AG04450 (cell line): ENCODE measurements at places on chromosomes 3 and 15.

DNA sequence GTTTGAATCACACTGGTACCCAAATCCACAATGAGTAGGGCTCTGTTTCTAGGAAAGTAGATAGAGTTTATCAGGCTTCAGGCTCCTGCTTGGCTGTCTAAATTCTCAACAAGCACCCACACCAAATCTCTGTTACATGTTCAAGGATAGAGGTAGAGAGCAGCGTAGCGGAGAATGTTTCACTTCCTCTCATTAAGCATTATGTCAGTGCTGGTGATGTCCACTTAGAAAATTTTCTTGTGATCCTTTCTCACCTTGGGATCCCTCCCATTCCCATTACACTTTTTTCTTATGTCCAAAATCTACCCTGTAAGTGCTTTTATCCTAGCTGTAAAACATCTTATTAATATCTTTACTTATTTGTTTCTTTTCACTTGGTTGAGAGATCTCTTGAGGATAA is 34.7 kb upstream of the GCSAM start:
- DNase-seq: no peak

GRCh38 chr3:167350245-167350862 is 29.7 kb downstream of the ZBBX start:
- no peak for DNase-seq

- DNase-seq: no peak
Measured at GRCh38 chr15:40409366-40409765, 3.8 kb downstream of the IVD start.

DNA sequence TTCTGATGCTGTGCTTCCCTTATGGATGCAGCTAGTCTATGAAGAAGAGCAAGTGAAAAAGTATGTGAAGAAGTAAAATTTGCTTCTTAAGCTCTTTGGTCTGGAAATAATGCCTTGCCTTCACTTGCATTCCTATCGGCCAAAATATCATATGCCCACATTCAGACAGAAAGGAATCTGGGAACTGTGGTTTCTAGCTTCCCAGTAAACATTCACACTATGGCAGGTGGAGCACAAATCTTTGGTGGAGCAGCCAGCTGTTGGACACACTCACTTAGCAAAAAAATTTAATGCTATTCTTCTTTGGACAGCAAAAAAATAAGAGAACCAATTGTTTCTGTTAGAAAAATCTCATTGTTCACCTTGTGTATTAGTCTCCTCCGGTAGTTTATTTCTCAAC is 12.3 kb upstream of the COL6A6 start:
- no peak for DNase-seq

GRCh38 chr15:66774001-66774814 is 72.2 kb downstream of the SMAD6 start:
- no peak for DNase-seq

DNA sequence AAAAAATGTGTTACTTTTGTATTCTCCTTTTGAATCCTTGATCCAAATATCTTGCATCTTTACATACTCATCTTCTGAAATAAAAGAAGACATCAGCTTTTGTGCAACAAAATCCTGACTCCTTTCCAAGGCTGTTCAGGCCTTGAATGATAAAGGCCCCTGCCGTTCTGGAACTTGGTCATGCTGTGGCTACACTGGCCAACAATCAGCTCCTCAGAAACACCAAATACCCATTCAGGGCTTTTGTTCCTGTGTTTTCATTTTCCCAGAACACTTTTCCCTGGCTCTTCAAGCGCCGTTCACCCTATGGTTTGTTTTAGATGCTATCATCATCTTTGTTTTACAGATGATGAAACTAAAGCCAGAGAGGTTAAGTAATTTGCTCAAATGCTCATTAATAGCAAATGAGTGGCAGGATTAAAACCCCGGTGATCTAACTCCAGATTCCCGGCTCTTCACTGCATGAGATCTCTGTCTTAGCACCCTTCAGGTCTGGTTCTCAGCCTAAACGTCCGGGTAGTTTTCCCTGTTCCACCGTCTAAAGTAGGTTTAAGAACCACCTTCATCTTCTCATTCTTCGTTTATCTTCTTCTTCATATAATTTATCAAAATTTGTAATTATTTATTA is 58.3 kb downstream of the EPHA3 start:
- DNase-seq: no peak

DNA sequence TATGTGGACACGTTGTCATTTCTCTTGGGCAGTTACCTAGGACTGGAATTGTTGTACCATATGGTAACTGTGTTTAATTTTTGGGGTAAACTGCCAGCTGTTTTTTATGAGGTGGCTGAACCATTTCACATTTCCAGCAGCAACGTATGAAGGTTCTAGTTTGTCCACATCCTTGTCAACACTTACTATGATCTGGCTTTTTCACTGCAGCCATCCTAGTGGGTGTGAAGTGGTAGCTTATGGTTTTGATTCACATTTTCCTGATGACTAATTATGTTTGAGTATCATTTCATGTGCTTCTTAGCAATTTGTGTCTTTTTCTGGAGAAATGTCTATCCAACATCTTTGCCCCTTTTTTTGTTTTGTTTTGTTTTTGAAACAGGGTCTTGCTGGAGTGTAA is 96.2 kb downstream of the VGLL4 start:
- DNase-seq: no peak

GRCh38 chr15:29538044-29538443 is 268.4 kb upstream of the NSMCE3 start:
- no peak for DNase-seq

DNA sequence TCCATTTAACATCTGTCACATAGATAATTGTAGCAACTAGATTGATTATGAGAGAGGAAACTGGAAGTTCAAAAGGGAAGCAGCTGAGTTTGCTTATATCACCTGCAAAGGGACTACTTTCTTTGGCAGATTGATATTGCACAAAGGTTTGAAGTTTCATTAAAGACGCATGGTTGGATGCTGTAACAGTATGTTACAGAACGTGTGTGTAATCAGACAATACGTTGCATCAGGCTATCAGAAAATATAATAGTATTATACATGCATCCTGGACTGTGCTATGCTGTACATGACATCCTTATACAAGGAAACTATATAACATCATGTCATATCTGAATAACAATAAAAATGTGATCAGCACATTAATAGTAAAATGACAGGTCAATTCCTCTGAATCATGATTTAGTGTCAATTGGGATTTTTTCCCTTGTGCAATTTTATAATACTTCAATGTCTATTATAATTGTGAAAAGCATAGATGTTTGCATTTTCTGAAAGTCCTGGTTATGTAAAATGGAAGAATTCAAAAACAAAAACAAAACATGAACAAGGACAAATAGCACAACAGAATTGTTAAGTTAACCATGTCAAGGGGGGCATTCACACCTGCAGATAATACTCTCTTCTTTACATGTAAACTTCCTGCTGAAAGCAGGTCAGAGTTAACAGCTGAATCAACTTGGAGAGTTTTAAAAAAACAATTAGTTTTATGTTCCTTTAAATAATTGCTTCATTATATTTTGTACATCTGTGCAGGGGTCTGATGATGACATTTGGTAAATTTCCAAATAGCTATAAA is 283.2 kb upstream of the KCNH8 start:
- no peak for DNase-seq

GRCh38 chr3:12954891-12955650 is 113.7 kb upstream of the RPL32 start:
- DNase-seq: no peak

GRCh38 chr3:153658136-153658535 is 463.1 kb upstream of the ARHGEF26 start:
- no peak for DNase-seq

GRCh38 chr15:24985224-24985623 is 30.4 kb downstream of the SNRPN start:
- DNase-seq: no peak

GRCh38 chr15:78859971-78860719 is 12.5 kb upstream of the MORF4L1 start:
- DNase-seq: peak; percentile 65

GRCh38 chr15:45606841-45607240 is 19.7 kb downstream of the BLOC1S6 start:
- no peak for DNase-seq

GRCh38 chr15:67224889-67225288 is 29.6 kb downstream of the AAGAB start:
- DNase-seq: no peak

- no peak for DNase-seq
Measured at GRCh38 chr3:20401253-20401652, 215.2 kb upstream of the SGO1 start.

DNA sequence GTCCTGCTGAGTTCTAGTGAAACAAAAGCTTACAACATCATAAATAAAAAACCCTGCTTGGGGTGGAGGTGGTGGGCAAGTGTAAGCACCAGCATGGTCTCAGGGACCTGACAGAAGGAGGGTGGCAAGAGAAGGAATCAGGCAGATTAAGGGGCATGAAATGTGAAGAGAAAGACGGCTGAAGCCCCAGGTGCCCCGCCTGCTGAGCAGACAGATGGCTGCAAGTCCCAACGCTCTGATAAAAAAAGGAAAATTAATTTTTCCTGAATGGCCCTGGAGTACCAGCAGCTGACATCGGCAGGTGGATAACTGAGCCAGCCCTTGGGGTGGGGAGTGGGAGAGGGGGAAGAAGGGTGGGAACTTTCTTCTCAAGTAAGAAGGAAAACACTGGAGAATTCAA is 137.9 kb downstream of the XXYLT1 start:
- DNase-seq: no peak

- no peak for DNase-seq
Measured at GRCh38 chr3:16173283-16174025, 1.0 kb upstream of the GALNT15 start.

- no peak for DNase-seq
Measured at GRCh38 chr15:80031841-80032240, 27.6 kb upstream of the ZFAND6 start.

DNA sequence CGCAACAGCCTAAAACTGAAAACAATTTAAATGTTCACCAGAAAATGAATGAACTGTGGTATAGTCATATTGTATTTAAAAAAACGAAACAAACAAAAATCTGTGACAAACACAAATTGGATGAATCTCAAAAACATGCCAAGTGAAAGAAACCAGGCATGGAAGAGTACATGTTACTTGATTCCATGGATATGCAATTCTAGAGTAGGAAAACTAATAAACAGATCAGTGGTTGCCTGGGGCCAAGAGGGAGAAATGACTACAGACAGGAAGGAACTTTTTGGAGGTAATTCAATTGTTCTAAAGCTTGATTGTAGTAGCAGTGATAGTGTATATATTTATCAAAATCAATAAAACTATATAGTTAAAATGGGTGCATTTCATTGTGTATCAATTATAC is 16.8 kb downstream of the UBE3A start:
- DNase-seq: no peak
